ENCODE measurements at places on chromosomes 3 and 15.

- no peak for DNase-seq
Measured at GRCh38 chr3:17577796-17578520, 164.5 kb downstream of the TBC1D5 start.

- no peak for DNase-seq
Measured at GRCh38 chr3:170534227-170534626, 51.6 kb downstream of the SLC7A14 start.

- no peak for DNase-seq
Measured at GRCh38 chr3:77169823-77170222, 129.9 kb downstream of the ROBO2 start.

DNA sequence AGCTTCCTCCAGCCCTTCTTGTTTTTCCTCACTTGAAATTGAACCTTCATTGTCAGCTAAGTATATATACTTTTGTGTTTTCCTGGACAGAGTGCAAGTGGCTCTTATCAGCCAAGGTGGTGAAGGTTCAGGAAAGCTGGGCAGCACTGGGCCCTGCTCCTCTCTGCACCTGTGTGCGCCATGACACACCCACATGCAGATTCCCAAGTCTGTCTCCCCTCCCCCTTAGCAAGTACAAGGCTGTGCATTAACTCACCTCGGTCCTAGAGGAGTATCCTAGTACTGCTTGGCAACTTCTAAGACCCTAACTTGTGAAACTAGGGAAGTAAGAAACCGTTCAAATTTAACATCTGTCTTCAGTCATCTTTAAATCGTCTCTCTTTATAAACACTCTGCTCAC, 85.8 kb downstream of the SLC49A4 start:
- no peak for DNase-seq

DNA sequence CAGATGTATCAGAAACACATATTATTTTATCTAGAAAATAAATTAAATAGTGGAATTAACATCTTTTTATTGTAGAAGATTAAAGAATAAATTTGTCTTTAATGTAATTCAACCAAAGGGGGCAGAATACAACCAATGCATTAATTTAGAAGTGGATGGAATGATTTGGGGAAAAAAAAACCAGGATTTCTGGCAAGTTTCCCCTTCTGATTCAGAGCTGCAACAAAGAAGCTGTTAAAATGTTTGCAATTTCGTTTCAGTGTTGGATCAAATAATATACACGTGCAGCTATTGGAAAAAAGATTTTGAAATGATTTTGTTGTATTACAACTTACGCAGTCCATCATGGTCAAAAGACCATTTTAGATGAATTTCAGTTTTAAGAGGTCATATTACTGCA, 71.6 kb upstream of the ZNF280D start:
- no peak for DNase-seq

DNA sequence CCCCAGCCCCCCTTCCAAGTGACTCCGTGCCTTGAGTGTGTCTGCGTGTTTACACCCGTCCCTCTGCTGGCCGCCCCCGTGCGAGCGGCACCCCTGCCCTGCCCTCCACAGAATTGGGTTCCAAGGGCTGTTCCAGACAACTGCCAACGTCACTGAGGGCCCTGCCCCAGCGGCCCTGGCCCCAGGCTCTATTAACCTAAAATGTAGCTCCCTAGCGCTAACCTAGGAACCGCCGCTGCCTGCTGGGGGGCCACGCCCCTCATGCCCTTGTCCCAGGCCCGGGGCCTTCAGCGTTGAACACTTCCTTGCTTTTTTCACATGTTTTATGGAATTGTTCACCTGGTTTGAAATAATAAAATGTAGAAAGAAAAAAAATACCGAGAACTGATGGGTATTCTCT, 10.0 kb upstream of the SEMA3B start:
- DNase-seq = no peak
